ENCODE measurements at places on chromosomes 5 and 9.

- DNase-seq = no peak
Measured at GRCh38 chr5:135329913-135330797, 68.9 kb downstream of the MACROH2A1 start.

DNA sequence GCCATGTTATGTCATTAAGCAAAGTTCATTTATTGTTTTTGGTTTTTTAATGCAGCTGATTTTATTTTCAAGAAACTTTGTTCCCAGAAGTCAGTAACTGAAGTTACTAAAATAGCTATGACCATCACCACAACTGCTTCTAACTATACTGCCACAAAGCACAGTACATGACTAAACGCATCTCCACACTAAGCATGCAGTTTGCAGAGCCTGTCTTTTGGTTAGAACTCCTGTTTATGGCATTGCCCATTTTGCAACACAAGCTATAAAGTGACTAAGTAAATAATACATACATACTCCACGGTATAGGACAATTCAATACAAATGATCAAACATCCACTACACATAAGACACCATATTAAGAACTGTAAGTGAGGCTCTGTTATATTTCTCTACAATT lies 109.7 kb downstream of the MLLT3 start:
- DNase-seq = no peak

- DNase-seq = no peak
Measured at GRCh38 chr5:111775224-111775623, 18.2 kb upstream of the NREP start.

- no peak for DNase-seq
Measured at GRCh38 chr9:128702445-128702948, at the start of gene PKN3. Gene PKN3 (plus strand): TSS chr9:128702503. CDS start chr9:128702916, 413 bp downstream.

DNA sequence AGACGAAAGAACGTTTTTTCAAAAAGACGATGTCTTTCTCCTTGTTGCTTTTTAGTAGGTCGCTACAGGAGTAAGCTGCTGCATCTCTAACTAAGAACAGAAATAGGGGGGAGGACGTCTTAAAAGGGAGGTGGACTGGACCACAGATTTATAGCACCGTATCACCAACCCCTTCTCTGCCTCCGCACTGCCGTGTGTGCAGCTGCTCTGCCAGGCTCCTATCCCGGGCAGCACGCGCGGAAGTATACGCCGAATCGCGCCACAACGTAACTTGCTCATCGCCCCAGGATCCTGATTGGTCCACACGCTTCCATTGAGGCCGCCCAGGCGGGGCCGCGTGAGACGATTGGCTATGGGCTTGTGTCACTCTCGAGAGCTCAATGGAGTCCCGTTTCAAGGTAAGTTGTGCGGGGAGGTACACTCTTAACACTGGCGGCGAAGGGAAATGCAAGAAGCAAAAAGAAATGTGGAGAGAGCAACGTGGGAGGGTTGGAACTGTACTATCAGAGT lies at the start of gene ELAVL2:
ELAVL2 (minus strand) TSS at position 121 of the 510 bp plus-strand sequence. CDS start 64,006 bp downstream, outside the sequence.
- peak; percentile 89 for DNase-seq

DNA sequence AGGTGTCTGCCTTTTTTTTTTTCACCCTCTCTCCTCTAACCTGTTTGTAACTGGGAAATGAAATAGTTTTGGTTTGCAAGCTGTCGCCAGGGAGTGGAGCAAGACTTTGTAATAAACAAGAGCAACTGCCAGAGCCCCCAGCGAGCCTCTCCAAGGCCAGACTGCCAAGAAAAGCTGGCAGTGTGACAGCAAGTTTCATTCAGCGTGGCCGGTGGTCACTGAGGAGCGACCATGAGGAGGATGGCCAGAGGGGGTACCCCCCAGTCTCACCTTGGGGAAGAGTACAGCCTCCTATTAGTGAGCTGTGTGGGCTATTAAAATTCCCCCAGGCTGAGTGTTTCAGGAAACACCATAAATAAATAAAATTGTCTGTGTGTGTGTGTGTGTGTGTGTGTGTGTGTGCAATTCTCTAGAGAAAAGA lies 49.9 kb downstream of the ZFAND5 start:
- DNase-seq = no peak

- no peak for DNase-seq
Measured at GRCh38 chr5:164377746-164378145, 872.3 kb downstream of the MAT2B start.

DNA sequence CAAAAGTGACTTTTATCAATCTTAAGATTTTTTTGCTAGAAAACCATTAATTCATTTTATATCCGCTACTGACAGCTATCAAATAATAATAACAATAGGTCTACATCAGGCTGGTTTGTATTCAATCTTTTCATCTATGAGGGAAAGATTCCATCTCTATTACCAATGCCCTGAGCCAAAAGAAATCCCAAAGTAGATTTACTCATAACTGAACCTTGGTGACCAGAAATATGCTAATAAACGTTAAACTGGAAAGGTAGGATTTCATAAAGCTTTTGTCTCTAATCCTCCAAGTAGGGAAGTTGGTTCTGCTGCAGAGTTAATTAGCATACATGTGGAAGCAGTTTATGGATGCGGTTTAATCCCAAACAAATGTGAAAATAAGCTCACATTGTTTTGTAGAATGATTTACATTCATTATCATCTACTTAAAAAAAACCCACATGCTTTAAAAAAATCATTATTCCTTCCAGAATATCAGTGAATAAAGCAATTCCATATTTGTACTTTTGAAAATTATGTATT lies 715.5 kb downstream of the CETN3 start:
- DNase-seq = no peak

GRCh38 chr9:94780516-94780950 lies 54.0 kb downstream of the AOPEP start:
- no peak for DNase-seq

DNA sequence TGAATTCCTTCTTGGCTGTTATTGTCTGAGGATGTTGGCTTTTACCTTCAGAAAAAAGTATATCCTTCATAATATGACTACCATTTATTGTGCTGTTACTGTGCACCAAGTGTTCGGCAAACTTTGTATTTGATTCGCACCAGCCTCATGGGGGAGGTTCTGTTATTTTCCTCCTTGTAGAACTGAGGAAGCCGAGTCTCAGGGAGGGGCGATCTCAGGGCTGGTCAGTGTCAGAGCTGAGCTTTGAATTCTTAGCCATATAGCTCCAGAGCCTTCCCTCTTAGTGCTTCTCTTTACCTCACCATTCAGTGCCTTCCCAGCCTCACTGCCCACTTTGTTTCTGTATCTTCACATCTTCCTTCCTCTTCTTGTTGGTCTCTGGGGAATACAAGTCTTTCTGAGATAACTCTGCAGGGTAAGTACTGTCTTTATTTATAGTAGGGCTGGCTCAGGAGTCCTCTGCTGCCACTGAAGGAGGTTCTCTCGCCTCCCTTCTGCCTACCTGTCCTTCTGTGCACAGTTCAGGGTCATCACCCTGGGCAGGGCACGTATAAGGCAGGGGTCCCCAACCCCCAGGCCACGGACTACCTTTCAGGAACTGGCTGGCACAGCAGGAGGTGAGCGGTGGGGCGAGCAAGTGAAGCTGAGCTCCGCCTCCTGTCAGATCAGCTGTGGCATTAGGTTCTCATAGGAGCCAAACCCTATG lies 48.4 kb downstream of the GALNT10 start:
- DNase-seq = no peak

DNA sequence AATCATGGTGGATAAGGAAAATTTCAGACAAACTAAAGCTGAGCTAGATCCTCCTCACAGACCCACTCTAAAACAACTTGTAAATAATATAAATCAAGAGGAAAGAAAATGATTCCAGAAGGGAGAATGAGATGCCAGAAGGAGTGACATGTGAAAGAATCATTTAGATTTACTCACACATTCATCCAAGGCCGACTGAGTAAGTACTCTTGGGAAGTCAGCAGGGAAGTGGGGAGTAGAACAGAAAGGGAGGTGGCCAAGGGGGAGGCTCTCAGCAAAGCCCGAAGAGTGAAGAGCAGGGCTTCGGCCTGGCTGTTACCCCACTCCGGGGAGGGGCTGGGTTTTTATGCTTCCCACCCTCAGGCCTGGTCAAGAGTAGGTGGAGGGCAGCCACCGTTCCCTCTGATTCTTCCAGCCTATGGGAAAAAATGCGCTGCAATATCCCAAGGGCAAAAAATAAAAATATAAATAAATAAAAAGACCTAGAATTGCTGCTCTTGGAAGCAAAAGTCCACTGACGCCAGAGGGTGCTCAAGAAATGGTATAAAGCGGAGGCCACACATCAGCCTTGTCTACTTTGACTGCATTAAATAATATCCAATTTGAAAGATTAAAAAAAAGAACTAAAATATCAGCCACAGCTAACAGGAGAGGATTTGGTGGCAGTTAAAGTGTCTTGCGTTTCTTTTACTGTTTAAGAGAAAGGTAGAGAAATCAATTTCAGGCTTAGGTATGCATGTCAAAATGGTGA lies 110.2 kb upstream of the COL5A1 start:
- DNase-seq = no peak

GRCh38 chr9:95018099-95018936 lies 291.8 kb downstream of the AOPEP start:
- DNase-seq = peak; percentile 96

- DNase-seq = no peak
Measured at GRCh38 chr5:457195-457961, 14.4 kb downstream of the EXOC3 start.

DNA sequence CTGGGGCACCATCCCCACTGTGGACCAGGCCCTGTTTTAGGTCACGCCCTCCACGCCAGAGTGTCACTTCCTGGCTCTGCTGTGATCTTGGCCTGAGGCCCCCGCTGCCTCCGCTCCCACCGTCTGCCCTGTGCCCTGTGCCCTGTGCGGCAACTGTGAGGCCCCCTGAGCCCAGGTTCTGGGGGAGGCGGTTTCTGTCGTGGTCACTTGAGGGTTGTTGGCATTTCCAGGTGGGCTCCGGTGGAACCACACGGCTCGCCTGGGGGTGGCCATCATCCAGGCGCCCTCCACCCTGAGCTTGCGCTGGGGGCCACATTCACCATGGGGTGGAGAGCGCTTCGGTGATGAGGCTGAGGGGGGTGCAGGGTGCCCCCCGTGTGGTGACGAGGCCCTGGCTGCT lies 6.6 kb downstream of the DPP7 start:
- no peak for DNase-seq

DNA sequence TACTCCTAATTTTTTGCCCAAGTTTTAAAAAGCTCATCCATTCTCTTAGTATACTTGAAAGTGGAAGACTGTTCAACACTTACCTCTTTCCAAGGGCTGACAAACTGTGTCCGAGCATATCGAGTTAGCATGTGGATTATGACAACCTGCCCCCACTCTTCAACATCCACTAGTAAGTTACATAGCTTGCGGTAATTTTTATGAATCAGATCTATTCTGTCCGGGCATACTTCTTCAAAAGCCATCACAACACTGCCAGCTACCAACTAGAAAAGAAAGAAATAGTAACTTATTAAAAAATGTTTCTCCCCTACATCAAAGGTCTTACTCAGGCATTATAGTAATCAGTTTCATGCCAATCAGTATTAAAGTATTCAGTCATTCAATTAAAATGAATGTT lies 78.5 kb downstream of the AP3B1 start:
- DNase-seq = no peak

DNA sequence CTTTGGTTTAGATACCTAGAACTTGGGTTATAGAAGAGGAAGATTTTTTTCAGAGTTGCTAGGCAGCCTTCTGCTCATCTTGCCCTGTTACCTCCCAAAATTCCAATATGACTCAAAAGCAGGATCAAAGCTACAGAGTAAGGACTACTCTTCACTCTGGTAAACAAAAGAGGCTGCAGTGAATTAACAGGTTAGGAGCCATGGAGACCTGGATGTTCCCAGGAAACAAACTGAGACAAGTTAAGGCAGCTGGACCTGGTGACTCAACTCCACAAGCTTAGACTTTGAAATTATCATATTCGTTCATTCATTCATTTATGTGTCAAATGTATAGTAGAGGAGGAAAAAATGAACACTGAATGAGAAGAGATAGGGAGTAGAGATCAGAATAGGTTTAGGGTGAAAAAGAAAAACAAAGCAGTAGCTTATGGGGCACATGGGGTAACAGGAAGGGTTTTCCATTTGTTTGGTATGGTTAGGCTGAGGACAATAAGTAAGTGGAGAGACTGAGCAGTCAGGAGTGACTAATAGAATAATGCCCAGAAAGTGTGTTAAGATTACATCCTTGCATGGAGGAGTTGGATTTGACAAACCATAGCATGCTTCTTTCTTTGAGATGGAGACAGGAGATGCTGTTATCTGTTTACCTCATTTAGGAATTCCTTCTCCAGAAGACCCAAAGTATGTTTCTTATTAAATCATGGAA lies 464.0 kb upstream of the ZNF608 start:
- DNase-seq = peak; percentile 48
